PC-9 (cell line): ENCODE measurements at places on chromosomes 11 and 22.
A peak's percentile ranks its signal among the peaks of the same experiment; 100 is the strongest.

- DNase-seq, result no peak
- no peaks in the 10 kb centered on the region for H3K36me3 ChIP-seq
- H3K4me1 ChIP-seq, result no peaks in the 10 kb centered on the region
- H3K27ac ChIP-seq, result no peak within 1 kb of the TSS
Observed at GRCh38 chr22:35717572-35717971, at the start of gene APOL5. TSS of gene APOL5 (plus strand) at chr22:35717872. CDS start at chr22:35717872, 0 bp downstream.

- peaks cover 37% of the 10 kb centered on the region for H3K4me1 ChIP-seq
- H3K27ac ChIP-seq, result no peak overlapping the region
- H3K4me3 ChIP-seq, result no peak overlapping the region
- no peak for DNase-seq
- H3K36me3 ChIP-seq, result 0 out of 2 replicates have a peak, but pooled peaks cover 15% of the 10 kb centered on the region
Observed at GRCh38 chr11:64864135-64864472, 14.3 kb downstream of the EHD1 start.

GRCh38 chr11:82936261-82936660 is 34.7 kb downstream of the DDIAS start:
- H3K27me3 ChIP-seq, result no peaks in the 10 kb centered on the region
- DNase-seq, result no peak

DNA sequence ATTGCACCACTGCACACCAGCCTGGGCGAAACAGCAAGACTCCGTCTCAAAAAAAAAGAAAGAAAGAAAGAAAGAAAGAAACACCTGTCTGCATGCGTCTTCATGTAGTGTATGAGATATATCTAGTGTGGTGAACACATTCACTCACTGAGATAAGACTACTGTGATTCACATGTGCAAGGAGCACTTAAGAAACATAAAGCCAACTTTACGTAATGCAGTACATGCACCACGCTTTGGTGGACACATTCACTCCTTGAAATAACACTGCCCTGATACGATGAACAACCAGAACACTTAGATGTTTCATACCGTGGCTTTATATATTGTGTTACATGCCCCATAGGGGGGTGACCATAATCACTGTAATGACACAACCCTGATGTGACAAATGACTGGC is 96.0 kb downstream of the MICAL3 start:
- H3K27me3 ChIP-seq, result no peaks in the 10 kb centered on the region
- H3K4me3 ChIP-seq, result no peak overlapping the region
- no peak overlapping the region for H3K27ac ChIP-seq
- H3K36me3 ChIP-seq, result no peaks in the 10 kb centered on the region
- H3K4me1 ChIP-seq, result peaks cover 2% of the 10 kb centered on the region

- H3K27me3 ChIP-seq, result no peaks in the 10 kb centered on the region
- no peak overlapping the region for H3K27ac ChIP-seq
- H3K36me3 ChIP-seq, result no peaks in the 10 kb centered on the region
- no peak overlapping the region for H3K4me3 ChIP-seq
Observed at GRCh38 chr11:7543302-7543701, 29.5 kb downstream of the PPFIBP2 start.

- H3K4me3 ChIP-seq, result no peak overlapping the region
- no peaks in the 10 kb centered on the region for H3K4me1 ChIP-seq
- DNase-seq, result no peak
- no peak overlapping the region for H3K27ac ChIP-seq
- no peaks in the 10 kb centered on the region for H3K36me3 ChIP-seq
Observed at GRCh38 chr11:59678813-59679165, 10.0 kb upstream of the PATL1 start.

DNA sequence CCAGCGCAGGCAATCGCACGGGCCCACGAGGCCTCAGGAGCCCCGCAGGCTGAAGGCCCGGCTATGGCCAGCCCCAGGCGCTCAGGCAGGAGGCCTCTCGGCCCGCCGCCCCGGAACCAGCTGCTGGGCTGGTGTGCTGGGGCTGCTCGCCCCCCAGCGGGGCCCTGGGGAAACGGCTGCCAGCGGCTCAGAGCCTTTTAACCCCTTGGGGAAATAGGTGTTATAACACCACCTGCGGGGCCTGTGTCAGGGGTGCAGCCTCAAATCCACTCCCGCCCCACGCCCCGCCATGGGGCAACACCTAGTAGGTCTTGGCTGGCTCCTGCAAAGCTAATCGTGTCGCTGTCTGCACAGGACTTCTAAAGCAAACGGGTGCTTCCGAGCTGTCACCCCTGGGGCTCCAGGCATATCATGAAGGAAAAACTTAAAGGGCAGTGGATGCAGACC is 237.4 kb downstream of the TTC28 start:
- 0 out of 2 replicates have a peak, but pooled peaks cover 4% of the 10 kb centered on the region for H3K4me1 ChIP-seq
- H3K36me3 ChIP-seq, result no peaks in the 10 kb centered on the region
- peak overlapping the region; percentile 59 for H3K4me3 ChIP-seq
- H3K27ac ChIP-seq, result no peak overlapping the region

DNA sequence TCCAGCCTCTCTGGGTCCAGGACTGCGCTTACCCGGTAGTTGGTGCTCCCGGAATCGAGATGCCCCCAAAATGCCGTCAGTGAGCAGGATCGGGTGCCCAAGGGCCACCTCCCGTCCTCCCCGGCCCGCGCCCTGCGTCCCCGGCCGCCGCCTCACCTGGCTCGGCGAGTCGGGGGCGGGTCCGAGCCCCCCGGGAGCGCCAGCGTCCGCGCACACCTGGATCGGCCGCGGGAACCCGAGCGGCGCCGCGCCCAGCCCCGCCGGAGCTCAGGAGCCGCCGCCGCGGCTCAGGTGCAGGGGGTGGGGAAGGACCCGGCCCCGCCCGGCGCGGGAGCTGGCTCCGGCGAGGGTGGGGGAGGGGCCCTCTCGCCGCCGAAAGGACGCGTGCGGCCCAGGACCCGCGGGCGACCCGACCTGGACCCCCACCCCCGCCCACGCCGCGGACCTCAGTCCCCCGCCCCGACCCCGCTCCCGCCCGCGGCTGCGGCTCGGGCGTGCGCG is at the start of gene SHANK2:
Gene SHANK2, minus strand, starts transcription at position 309 of the 501 bp plus-strand sequence. CDS start 105,251 bp downstream, outside the sequence.
- peak within 1 kb of the TSS; percentile 87 for H3K27ac ChIP-seq
- peak; percentile 77 for DNase-seq
- H3K36me3 ChIP-seq, result no peaks in the 10 kb centered on the region
- peaks cover 41% of the 10 kb centered on the region for H3K4me1 ChIP-seq

- no peak overlapping the region for H3K27ac ChIP-seq
- H3K36me3 ChIP-seq, result no peaks in the 10 kb centered on the region
- no peaks in the 10 kb centered on the region for H3K4me1 ChIP-seq
Observed at GRCh38 chr11:17347676-17348075, 3.9 kb upstream of the NCR3LG1 start.

DNA sequence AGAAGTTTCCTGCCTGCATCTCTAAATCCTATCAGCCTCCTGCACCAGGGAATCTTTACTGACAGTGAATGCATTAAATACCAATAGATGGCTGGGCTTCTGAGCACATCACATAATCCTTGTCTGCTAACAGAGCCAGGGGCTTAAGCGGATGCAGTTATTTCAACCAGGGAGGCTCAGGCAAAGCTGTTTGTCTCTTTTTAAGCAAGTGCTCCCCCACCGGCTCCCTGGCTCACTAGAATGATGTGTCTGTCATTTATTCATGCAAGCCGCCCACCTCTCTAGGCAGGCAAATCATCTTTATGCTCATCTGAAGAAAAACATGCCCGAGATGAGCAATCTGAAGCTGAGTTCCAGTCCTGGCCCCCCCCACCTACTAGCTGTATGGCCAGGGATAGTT is 182.3 kb downstream of the TENM4 start:
- H3K27ac ChIP-seq, result no peak overlapping the region
- DNase-seq, result no peak
- H3K27me3 ChIP-seq, result peaks cover 58% of the 10 kb centered on the region
- no peak overlapping the region for H3K4me3 ChIP-seq
- H3K36me3 ChIP-seq, result no peaks in the 10 kb centered on the region
- H3K4me1 ChIP-seq, result no peaks in the 10 kb centered on the region

- no peak overlapping the region for H3K4me3 ChIP-seq
- no peaks in the 10 kb centered on the region for H3K27me3 ChIP-seq
- H3K4me1 ChIP-seq, result peaks cover 10% of the 10 kb centered on the region
- no peak for DNase-seq
Observed at GRCh38 chr11:10522921-10523320, 18.1 kb downstream of the RNF141 start.

GRCh38 chr22:46634011-46634699 is 14.0 kb downstream of the GRAMD4 start:
- H3K27me3 ChIP-seq, result no peaks in the 10 kb centered on the region
- H3K4me3 ChIP-seq, result no peak overlapping the region
- H3K36me3 ChIP-seq, result no peaks in the 10 kb centered on the region

GRCh38 chr11:71212871-71213559 is 39.4 kb downstream of the SHANK2 start:
- H3K27me3 ChIP-seq, result no peaks in the 10 kb centered on the region
- H3K4me3 ChIP-seq, result no peak overlapping the region
- no peak for DNase-seq

DNA sequence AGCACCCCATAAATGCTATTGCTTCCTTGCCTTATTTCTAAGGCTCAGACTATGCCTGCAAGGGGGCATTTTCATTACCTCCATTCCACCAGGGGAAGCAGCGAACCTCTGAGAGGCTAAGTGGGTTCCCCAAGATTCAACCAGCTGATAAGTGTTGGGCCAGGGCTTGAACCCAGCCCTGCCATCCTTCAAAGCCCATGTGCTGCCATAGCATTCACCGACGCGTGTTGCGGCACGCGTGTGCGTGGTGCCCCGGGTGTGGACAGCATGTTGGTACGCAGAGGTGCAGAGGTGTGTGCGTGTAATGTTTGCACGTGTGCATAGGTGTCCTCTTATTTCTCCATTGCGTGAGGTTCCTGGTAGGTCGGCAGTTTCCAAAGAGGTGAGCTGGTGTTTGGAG is 66.0 kb upstream of the PPARA start:
- no peaks in the 10 kb centered on the region for H3K27me3 ChIP-seq
- no peak for DNase-seq
- H3K4me3 ChIP-seq, result no peak overlapping the region
- no peak overlapping the region for H3K27ac ChIP-seq
- H3K4me1 ChIP-seq, result peaks cover 30% of the 10 kb centered on the region

GRCh38 chr11:30823119-30823518 is 237.0 kb upstream of the MPPED2 start:
- H3K4me1 ChIP-seq, result no peaks in the 10 kb centered on the region
- H3K27me3 ChIP-seq, result no peaks in the 10 kb centered on the region; the same call in 1 of the 2 replicates
- H3K4me3 ChIP-seq, result no peak overlapping the region
- no peak for DNase-seq

- no peaks in the 10 kb centered on the region for H3K36me3 ChIP-seq
- no peak overlapping the region for H3K27ac ChIP-seq
Observed at GRCh38 chr22:30564761-30565119, 9.7 kb downstream of the GAL3ST1 start.

GRCh38 chr11:76916712-76917111 is 56.0 kb downstream of the ACER3 start:
- H3K27ac ChIP-seq, result no peak overlapping the region
- no peaks in the 10 kb centered on the region for H3K36me3 ChIP-seq
- no peak for DNase-seq
- no peak overlapping the region for H3K4me3 ChIP-seq
- H3K4me1 ChIP-seq, result peaks cover 12% of the 10 kb centered on the region

GRCh38 chr11:71281204-71281603 is 28.8 kb upstream of the SHANK2 start:
- H3K27ac ChIP-seq, result no peak overlapping the region
- no peaks in the 10 kb centered on the region for H3K27me3 ChIP-seq
- H3K4me1 ChIP-seq, result peaks cover 32% of the 10 kb centered on the region
- no peaks in the 10 kb centered on the region for H3K36me3 ChIP-seq

- H3K4me1 ChIP-seq, result no peaks in the 10 kb centered on the region
- no peaks in the 10 kb centered on the region for H3K27me3 ChIP-seq
- DNase-seq, result no peak
- no peaks in the 10 kb centered on the region for H3K36me3 ChIP-seq
- H3K4me3 ChIP-seq, result no peak overlapping the region
Observed at GRCh38 chr11:40360206-40360798, 1099.2 kb downstream of the LRRC4C start.

DNA sequence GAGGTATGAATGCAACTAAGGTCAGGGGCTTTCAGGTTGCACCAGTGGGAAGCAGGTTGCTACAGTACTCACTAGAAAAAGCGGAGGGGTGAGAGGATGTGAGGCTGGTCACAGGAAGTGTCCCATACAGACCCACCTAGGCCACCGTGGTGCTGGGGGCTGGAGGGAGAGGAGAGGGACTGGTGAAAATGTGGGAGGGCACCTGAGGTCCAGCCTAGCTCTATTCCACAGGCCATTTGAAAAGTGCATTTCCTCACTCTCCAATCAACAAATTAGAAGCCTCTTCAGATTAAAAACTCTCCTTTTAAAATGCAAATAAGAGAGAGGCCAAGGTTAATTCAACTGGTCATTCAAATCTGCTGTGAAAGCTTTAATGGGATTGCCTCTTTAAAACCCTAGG is 38.6 kb upstream of the NCAM1 start:
- 0 out of 2 replicates have a peak, but pooled peaks cover 5% of the 10 kb centered on the region for H3K27me3 ChIP-seq
- no peak overlapping the region for H3K4me3 ChIP-seq
- H3K36me3 ChIP-seq, result no peaks in the 10 kb centered on the region

DNA sequence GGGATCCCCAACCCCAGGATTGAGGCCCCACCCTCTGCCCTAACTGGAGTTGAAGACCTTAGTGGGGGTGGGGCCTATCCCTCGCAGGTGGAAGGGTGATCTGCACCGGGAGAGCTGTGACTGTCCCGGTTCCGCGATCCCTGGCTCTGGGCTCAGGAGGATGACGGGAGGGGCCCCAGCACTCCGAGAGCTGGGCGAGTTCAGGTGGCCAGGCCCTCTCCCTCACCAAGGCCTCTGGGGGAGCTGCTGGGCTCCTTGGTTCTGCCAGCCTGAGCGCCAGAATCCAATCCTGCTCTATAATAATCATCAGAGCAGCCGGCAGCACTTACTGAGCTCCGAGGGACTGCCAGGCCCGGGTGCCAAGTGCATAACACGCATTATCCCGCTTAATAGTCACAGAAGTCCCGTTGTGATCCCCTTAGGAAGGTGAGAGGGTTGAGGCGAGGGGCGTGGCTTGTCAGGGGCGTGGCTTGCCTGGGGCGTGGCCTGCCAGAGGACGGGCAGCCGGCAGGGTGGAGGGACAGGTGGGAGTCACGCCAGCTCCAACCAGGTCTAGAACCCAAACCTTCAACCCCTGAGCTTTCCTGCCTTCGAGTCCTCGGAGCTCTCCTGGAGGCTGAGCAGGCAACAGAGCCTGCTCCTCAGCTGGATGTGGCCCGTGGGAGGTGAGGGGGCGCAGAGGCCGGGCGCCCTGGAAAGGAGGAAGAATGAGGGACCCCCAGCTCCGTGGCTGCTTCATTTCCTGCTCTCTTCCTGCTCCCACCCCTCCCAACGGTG is 7.3 kb upstream of the SYT7 start:
- peaks cover 31% of the 10 kb centered on the region; the same call in 1 of the 2 replicates for H3K27me3 ChIP-seq
- peaks cover 20% of the 10 kb centered on the region for H3K4me1 ChIP-seq

- no peaks in the 10 kb centered on the region for H3K4me1 ChIP-seq
- no peak overlapping the region for H3K4me3 ChIP-seq
- no peak for DNase-seq
- no peaks in the 10 kb centered on the region for H3K36me3 ChIP-seq
- H3K27me3 ChIP-seq, result no peaks in the 10 kb centered on the region
Observed at GRCh38 chr11:91800208-91800914, 424.3 kb upstream of the FAT3 start.
